Pons (tissue), 1 donor: ENCODE measurements at places on chromosomes 1 and 21.

- no peak for DNase-seq
Measured at GRCh38 chr1:154174654-154175053, 17.2 kb downstream of the TPM3 start.

- no peak for DNase-seq
Measured at GRCh38 chr1:20588634-20589225, at the start of gene CDA. TSS of gene CDA (plus strand) at chr1:20589097. CDS start at chr1:20589130, 33 bp downstream.

DNA sequence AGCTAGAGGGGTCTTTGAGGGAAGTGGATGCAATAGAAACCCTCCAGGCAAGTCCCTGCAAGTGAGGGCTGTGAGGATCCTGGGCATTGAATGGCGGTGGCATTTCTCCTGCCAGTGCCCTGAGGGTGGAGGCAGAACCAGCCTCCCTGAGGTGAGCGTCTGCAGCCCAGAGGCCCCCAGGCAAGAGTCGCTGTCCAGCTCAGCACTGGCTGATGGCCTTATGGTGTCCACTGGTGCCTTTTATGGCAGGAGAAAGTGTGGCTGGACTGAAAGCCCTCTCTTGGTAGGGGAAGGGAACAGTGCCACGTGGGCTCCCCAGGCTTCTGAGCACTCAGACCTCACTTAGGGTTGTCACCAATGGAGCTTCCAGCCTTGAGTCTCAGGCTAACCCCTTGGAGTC, 77.3 kb downstream of the SH3BGR start:
- DNase-seq = no peak

- peak; percentile 9 for DNase-seq
Measured at GRCh38 chr1:181347495-181348390, 135.6 kb upstream of the CACNA1E start.

DNA sequence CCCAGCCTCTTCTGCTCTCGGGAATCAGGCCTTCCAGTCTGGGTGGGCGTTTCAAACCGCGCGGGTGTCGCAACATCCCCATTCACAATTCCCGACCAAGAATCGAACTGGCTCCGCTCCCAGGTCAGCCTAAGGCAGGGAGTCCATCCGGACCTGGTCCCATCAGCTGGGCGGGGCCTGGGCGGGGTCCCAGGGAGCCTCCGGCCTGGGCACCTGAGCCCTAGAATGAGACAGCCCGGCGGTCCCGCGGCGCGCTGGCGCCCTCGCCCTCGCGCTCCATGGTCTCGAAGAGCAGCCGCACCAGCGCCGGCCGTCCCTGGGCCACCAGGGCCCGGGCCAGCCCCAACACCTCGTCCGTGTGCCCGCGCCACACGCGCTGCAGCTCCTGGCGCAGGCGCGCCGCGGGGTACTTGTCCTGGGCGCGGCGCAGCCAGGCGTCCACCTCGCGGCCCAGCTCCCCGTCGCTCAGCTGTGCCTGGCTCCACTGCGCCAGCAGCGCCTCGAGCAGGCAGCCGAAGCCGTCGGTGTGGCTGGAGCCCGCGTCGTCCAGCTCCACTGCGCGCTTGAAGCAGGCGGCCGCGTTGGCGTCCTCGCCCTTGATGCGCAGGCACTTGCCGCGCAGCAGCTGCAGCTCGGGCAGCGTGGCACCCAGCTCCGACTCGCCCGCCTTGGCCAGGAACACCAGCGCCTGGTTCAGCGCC, 16.9 kb upstream of the PARS2 start:
- no peak for DNase-seq

GRCh38 chr1:232484856-232485255, 145.1 kb downstream of the SIPA1L2 start:
- no peak for DNase-seq

DNA sequence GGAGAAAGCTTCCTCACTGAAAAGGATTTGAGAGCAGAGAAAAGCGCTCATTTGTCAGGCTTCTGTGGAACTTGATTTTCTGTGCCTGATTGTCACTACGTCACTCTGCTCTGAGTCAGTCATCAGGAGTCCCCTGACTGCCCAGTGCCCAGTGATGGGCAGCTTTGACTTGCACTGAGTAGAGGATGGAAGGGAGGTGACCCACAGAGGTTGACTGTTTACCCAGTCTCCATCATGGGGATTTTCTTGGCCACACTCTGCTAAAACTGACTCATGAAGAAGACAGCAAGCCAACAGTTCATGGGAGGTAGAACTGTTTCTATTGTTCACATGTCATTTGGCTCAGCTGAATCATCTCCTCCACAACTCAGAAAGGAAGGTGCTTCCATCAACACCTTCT, 82.1 kb upstream of the DUSP10 start:
- DNase-seq = no peak
